ENCODE measurements at places on chromosomes 11 and 22. TPM values are rescaled to one million over a fixed set of nuclear protein-coding genes. Genes with fewer than 3 reads are reported as not detected.

Gene FIBIN
- not detected for total RNA-seq

Gene MDK
- 27.8 TPM for total RNA-seq

Gene GGTLC3
- total RNA-seq = not detected

Gene GAL3ST1
- under 0.01 TPM for total RNA-seq

Gene MFNG
- 73.4 TPM for total RNA-seq

Gene PTS
- 35.3 TPM for total RNA-seq

Data from endothelial cell of coronary artery (primary cell).